ENCODE measurements at places on chromosomes 11 and 22.

DNA sequence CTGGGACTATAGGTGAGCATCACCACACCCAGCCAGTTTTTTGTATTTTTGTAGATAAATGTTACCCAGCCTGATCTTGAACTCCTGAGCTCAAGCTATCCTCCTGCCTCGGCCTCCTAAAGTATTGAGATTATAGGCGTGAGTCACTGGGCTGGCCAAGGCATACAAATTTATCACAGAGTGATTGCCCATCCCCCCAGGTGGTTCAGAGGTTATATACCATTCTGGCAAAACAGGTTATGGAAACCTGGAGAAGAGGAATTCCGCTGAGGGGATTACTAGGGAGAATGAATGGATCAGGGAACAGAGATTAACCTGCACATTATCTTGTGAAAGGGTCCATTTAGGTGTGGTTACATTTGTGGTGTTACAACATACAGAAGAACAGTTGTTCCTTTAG is 8.1 kb downstream of the ATG13 start:
- DNase-seq = no peak

DNA sequence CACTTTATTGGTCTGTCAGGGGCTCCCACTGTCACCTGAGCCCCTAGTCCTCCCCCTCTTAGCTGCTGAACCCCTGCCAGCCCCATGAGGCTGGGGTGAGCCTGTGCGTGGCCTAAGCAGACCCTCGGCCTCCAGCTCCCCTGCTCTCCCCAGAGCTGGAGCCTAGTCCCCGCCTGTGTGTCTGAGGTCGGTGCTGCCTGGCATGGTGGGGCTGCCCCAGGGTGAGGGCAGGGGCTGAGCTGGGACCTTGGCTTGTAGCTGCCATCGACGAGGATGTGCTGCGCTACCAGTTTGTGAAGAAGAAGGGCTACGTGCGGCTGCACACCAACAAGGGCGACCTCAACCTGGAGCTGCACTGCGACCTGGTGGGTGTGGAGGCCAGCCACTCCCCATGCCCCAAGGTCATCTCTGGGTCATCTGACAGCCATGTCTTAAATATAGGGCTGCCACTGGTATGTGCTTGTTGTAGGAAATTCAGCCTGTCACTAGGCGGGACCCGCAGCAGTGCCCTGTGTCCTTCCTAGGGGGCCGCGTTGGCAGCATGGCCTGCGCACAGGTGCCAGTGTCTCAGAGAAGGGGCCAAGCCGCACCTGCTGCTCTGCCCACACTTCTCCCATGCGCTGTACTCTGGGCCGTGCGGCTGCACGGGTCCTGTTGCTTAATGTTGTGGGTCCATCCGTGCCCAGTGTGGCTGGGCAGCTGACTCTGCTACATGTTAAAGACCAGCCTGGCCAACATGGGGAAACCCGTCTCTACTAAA is 21.0 kb downstream of the PPIL2 start:
- DNase-seq = no peak

DNA sequence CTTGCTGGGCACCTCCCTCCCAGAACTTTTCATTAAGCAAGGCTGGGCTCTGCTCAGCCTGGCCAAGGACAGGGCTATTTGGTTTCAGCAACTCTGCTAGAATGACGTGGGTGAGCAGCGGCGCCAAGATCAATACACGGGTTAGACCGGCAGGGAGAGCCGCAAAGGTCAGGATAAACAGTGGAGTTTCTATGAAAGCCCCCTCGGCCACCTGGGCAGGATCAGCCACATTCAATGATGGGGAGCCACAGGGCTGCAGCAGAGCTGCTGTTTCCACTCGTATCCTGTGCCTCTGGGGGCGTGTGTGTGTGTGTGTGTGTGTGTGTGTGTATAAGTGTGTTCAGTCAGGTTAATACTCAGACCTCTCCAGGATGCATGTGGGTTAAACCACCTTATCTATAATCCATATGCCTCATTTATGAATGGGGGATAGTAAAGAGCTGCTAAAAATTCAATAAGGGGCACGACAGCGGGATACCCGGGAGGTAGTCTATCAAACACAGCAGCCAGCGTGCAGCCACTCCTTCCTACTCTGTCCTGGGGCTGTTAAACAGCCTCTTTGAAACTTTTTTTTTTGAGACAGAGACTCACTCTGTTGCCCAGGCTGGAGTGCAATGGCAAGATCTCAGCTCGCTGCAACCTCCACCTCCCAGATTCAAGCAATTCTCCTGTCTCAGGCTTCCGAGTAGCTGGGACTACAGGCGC is 34.8 kb downstream of the MYH9 start:
- no peak for DNase-seq

DNA sequence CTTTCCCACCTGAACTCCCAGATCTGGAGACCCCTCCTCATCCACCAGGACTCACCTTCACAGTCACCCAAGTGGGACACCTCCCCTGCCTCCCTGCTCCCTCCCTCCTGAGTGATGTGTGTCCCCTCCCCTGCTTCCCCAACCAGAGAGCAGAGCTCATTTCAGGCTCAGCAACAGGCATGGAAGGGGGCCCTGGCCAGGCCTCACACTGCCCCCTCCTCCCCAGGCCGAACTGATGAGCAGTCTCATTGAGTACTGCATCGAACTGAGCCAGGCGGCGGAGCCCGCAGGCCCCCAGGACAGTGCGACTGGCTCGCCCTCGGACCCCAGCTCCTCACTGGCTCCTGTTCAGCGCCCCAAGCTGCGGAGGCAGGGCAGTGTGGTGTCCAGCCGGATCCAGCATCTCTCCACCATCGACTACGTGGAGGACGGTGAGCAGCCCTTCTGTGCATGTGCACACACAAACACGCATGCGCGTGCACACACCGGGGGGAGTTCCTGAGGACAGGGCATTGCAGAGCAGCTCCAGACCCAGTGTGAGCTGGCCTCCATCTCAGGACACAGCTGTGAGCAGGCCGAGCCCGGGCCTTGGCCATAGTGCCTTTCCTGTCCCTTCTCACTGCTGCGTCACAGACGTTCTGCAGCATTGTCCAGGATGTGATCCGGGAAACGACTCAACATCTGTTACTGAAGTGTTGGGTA is 17.8 kb upstream of the NEAT1 start:
- no peak for DNase-seq

- DNase-seq = no peak
These were observed 645.6 kb upstream of the LUZP2 start for GRCh38 chr11:23851216-23851615.

DNA sequence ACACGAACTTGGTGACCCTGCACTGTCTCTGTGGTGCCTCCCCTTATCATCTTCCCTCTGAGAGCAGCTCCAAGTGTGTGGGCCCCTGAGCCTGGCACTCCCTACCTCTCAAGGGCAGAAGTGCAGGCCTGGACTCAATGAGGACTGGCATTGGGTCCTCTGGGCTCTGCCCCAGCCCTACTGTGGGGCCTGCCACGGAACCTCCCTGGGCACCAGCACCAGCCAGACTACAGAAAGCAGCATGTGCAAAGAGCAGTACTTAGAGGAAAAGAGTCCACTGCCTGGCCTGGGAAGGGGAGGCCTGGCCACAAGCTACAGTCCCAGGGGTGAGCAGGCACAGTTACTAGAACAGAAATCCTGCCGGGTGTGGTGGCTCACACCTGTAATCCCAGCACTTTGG is 222.5 kb downstream of the DSCAML1 start:
- no peak for DNase-seq
